Stimulated activated CD8-positive, alpha-beta memory T cell treated with anti-CD3 and anti-CD28 coated beads, Interleukin-15, amount 100 ng/mL, for 1 hour (primary cell): ENCODE measurements at places on chromosomes 4 and X.

DNA sequence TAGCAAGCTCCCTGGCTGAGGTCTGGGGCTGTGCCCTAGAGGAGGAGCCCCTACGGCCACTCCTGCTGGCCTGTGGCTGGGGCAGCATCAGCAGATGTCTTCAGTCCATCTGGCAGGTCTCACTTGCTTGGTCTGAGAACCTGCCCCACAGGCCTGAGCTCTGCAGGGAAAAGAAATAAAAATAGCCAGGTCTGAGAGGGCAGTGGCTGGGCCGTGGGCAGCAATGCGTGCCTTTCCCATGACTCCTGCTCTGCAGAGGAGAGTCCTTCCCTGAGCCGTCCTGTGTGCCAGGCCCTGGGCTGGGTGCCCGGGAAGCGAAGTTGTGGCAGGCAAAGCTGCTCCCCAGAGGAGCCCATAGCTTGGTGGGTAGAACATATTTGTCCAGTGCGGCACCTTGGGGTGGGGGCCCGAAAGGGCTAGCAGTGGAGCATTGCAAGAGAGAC lies 11.3 kb upstream of the KIAA0232 start:
- DNase-seq: no peak

DNA sequence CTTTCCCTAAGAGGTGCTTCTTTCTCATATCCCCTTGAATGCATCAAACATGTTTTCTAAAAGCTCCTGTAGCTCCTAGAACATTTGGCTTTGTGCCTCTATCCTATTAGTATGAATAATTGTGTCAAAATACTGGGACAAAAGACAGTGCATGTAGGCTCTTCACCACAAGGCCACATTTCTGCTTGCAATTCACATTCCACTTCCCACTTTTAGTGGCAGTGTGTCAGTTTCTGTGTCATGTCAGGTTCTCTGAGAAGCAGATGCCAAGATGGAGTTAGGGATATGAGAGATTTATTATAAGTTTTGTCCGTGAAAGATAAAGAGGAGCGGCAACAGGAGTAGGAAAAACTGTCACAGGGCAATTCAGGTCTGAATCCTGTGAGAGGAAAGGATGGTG lies 61.3 kb upstream of the GPRIN3 start:
- DNase-seq: no peak

DNA sequence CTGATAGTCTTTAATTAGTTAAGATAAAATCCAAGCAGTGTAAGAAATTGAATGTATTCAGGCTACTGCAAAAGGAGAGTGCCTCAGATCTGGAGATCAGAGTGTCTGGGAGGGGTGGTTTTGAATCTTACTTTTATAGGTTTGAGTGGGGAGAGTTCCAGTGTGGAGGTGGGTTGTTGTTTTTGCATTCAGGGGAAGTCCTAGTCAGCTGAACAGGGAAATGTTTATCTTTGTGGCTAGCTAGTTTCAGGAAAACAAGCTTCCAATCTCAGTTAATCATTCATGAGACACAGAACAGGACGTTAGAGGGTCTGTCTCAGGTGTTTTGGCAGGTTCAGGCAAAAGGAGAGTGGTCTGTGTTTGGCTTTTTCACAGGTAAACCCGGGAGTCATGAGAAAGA lies 26.0 kb downstream of the ZNF81 start:
- no peak for DNase-seq

GRCh38 chr4:31408121-31408520 lies 688.0 kb downstream of the PCDH7 start:
- no peak for DNase-seq

- no peak for DNase-seq
These were observed 4.1 kb upstream of the WFS1 start for GRCh38 chr4:6265546-6265945.

DNA sequence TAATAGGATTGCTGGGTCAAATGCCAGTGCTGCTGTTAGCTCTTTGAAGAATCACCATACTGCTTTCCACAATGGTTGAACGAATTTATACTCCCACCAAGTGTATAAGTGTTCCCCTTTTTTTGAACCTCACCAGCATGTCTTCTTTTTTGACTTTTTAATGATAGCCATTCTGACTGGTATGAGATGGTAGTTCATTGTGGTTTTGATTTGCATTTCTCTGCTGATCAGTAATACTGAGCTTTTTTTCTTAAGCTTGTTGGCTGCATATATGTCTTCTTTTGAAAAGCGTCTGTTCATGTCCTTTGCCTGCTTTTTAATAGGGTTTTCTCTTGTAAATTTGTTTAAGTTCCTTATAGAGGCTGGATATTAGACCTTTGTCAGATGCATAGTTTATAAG lies 14.8 kb downstream of the USP38 start:
- DNase-seq: no peak

GRCh38 chr4:48042979-48043461 lies 26.4 kb downstream of the NIPAL1 start:
- no peak for DNase-seq

- no peak for DNase-seq
These were observed 1.2 kb upstream of the MID1IP1 start for GRCh38 chrX:38799995-38800580.

DNA sequence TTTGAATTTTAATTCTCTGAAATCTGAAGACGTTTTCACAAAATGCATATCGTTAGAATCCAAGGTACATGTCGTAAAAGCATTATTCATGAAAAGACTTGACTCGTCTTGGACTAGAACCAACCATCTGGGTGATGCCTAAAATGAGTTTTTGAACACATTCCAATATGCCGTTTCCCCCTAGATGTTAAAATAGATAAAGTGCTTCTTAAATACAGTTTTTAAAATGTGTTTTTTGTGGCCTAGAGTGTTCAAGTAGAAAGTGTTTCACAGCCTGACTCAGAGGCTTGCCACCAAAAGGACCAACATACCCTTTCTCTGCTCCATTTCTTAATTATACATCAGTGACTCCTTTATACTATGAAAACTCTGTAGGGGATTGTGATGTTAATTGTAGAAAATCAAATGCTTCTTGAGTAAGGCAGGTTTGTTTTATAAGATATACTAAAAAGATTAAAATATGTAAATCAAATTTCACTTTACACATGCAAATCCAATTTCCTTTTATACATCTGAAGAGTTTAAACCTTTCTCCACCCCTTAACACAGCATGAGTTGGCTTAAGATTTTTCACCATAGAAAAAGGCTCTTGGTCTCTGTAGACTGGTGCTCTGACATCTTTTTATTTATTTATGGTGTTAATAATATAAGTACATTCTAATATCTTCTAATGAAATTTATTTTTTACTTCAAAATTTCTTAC lies 48.4 kb downstream of the PRKG2 start:
- no peak for DNase-seq

DNA sequence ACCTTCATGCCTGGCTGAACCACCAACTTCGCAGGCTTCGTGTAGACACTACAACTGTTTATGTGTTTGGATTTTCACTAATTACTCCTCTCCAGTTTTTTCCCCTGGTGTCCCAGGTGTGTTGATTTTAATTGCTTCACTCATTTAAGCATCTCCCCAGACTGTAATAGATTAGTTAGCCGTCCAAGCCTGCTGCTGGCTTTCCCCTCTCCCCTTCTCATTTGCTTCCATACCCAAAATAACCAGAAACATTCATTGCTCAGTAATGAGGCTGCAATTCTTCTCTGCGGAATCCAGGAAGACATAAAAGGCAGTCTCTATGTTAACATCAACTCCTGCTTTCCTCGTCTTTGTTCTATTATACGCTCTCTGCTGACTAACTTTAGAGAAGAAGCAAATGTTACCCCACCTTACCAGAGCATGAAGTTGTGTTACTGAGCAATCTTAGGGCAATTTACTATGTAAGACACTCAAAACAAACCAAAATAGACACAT lies 37.9 kb upstream of the SCRG1 start:
- no peak for DNase-seq

DNA sequence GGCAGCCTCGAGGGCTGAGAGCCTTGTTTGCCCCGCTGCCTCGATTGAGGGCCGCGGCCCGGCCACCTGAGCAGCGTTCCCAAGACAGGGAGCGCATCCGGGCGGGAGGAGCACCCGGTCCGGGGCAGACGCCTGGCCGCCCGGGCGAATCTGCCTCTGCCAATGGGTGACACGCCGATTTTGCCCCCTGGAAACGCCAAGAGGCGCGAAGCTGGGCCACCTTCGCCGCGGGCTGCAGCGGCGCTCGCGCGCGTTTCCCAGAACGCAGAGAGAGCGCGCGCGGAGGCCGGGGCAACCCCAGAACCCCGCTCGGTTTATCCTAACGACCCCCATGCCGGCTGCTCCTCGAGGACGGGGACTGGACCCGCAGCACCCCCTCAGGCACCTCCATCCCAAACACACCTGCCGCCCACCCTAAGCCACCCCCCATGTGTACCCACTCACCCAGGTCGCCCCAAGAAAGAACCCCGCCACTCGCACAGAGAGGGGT lies 575 bp downstream of the MAP7D2 start:
- no peak for DNase-seq

DNA sequence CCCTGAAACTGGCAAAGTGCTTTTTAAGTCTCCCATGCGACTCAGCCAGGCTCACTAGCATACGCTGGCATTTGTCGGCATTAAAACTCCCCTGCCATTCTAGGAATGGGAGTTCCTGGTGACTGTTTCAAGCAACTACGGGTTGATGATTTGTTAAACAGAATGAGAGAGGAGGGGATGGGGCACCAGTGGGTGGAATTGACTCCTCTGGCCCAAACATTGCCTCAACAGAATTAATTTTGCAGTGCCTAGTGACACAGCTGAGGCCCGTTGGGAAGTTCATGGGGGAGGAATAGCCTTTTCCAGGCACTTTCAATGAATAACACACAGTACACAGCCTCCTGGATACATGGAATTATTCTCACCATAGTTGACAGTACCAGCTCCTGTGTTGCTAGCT lies 30.1 kb downstream of the NEUROG2 start:
- DNase-seq: no peak

DNA sequence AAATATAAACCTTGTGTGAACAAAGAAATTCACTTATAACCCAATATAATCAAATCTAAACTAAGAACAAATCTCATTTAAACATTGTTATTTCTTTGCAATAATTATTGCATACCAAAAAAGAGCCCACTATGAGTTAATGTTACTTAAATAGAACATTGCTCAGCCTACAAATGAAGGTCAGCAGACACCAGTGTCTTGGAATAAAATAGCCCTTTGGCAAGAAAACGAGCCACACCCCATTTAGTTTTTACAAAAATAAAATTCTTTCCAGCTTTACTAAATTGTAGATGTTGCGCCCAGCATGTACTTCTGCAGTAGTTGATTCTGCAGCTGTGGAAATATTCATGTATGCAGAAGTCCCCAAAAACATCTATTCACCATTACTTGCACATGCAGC lies 12.2 kb downstream of the PLS3 start:
- no peak for DNase-seq

- no peak for DNase-seq
These were observed 3.2 kb downstream of the SPP1 start for GRCh38 chr4:87978681-87979080.

GRCh38 chr4:100591161-100591876 lies 73.5 kb upstream of the EMCN start:
- no peak for DNase-seq

- no peak for DNase-seq
These were observed 66.7 kb upstream of the NDUFC1 start for GRCh38 chr4:139368998-139369397.

- DNase-seq: no peak
These were observed 77.8 kb upstream of the HELT start for GRCh38 chr4:184940500-184940899.

DNA sequence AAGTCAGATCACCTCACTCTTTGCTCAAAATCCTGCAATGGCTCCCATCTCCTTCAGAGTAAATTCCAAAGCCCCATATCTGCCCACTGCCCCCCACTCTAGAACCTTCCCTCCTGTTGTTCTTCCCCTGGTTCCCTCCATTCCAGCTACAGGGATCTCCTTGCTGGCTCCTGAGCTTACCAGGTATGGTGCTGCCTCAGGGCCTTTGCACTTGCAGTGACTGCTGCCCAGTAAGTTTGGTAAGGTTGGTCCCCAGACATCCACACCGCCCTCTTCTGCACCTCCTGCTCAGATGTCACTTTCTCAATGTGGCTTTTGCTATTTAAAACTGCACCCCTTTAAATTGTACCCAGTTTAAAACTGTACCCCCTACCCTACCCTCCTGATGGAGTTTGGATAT lies 7.8 kb upstream of the MAN2B2 start:
- DNase-seq: no peak
